ENCODE measurements at places on chromosomes 7 and 10.

DNA sequence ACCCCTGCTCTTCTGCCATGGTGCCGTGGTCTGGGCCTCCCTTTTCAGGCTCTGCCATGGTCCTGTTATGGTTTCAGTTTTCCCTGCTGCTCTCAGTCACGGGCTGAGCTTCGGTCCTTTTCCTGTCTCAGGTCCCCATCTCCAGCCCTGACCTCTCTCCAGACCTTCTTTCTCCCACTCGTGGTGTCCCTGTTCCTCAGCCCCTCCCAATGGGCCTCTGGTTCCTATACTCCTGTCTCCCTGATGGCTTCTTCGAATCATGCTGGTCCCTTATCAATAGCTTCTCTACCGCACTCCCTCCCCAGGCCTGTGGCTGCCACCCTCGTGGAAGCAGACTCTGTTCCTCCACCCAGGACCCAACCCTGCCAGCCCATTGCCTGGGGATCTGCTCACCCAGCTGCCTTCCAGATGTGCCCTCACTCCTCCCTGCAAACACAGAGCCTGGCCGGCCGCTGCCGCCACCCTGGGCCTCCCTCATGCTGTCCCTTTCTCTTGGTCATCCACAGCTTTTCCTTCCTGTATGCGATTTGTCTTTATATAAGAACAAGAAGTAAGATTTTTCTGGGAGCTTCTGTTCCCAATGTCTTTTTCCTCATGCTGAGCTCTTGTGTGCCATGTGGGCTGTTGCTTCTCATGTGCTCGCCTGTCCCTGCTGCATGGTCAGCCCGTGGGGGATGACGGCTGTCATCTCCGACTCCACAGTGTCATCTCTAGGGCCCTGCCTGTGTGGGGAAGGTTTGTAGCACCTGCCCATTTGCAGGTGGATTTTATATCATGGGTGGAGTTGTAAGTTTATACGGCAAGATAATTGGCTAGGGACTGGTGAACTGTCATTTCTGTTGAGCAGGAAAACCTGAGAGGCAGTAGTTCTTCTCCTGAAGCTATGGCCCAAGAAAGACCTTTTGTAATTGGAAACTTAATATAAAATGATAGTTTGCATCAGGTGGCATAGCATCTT is 126.7 kb downstream of the NT5C2 start:
- no peak for DNase-seq

DNA sequence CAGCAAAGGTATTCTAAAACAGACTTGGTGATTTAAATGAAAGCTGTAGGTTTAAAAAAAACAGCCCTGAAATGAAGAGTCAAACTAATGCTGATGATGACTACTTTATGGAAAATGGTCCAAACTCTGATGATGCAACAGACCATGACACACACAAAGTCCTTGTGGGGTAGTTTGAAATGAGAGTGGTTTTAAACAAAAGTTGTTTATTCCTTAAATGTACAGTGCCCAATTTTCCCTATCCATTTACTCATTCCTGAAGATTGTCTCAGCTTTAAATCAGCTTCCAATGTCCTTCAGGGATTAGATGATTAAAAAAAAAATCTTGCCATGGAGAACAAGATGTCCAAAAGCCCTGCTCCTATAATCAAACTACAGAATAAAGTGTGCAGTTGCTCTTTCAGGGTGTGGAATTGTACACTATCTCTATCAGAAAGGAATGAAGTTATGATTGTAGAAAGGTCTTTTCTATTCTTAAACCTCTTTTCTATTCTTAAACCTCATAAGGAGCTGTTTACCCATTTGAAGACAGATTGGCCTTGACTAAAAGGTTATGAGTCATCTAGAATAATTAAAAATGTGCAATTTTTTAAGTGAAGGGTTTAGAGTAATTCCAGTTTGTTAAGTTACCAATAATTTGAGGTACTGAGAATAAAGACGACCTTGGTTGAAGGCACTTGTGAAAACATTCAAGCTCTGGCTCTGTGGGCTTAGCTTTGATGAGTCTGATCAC is 70.2 kb upstream of the ITGA8 start:
- DNase-seq: no peak

- no peak for DNase-seq
These were observed 18.5 kb downstream of the STAM start for GRCh38 chr10:17662193-17663138.

DNA sequence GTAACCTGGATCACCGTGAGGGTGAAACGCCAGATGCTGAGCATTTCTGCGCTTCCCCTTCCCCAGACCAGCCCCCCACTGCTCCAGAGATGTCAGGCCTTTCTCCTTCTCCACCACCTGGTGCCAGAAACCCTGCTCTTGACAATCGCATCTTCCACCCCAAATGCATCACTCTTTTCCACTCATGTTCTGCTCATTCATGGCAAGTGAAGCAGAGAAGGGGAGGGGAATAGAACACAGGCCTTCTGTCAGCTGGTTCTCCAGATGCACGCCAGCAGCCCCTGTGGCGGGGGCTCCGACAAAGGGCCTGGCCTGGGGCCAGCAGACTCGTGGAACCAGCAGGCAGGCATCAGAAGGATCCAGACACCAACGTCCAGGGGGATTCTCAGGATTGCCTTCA is 68.5 kb upstream of the SVIL start:
- peak; percentile 30 for DNase-seq

DNA sequence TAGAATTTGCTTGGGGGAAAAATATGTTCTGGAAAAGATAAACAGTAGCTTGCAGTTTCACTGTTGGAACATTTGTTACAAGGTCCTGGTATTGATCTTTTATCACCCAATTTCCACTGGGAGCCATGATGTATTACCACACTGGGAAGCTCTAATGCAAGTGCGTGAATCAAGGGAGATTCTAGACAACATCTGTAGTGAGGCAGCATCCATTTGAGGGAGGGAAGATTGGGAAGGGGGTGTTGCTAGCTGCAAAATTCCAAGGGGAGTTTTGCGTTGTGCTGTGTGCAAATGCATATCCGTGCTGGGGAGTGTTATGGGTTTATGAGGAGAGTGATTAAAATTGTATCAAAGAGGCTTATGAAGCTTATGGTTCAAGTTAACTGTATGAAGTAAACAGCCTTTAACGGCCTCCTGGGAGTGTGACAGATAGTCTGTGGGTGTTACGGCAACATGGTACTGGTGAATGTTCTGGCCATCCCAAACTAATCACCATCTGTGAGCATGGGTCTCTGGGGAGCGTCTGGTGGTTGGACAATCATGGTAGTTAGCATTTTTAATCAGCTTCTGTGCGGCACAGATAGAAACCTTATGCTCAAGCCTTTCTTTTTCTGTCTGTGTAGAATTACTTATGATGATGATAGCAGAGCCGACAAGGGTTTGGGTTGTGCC is 601.9 kb upstream of the GALNT17 start:
- DNase-seq: no peak

- no peak for DNase-seq
These were observed 1014.6 kb downstream of the GATA3 start for GRCh38 chr10:9069136-9069535.

DNA sequence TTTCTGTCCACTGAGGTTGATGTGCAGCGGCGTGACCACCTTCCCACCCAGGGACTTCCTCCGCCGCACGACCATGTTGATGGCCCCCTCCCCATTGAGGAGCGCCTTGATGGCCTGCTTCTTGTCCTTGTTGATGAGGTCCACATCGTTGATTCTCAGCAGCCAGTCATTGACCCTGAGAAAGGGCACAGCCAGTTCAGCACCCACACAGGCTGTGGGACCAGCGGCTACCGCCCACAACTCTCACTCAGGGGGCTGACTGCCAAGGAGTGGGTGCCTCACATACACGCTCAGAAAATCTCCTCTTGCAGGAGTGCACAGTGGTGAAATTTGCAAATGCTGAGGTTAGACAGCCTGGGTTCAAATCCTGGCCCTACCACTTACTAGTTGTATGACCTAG is 97.2 kb downstream of the DLG5 start:
- no peak for DNase-seq
